ENCODE measurements at places on chromosomes 6 and 20.

DNA sequence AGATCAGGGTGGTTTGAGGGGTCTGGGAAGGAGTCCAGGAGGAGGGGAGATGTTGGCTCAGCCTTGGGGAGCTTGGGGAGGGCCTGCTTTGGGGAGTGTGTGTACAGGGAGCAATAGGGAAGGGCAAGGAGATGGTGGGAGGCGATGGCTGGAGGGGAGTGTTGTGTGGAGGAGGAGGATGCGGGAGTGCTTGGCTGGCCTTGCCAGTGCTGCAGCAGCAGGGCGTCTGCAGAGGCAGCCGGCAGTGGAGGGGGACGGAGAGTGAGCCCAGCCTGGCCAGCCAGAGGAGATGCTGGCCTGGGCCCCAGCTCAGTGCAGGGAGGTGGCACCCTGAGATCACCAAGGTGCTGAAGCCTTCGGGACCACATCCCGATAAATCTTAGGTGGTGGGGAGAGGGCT is 3.9 kb downstream of the IP6K3 start:
- DNase-seq, result no peak

DNA sequence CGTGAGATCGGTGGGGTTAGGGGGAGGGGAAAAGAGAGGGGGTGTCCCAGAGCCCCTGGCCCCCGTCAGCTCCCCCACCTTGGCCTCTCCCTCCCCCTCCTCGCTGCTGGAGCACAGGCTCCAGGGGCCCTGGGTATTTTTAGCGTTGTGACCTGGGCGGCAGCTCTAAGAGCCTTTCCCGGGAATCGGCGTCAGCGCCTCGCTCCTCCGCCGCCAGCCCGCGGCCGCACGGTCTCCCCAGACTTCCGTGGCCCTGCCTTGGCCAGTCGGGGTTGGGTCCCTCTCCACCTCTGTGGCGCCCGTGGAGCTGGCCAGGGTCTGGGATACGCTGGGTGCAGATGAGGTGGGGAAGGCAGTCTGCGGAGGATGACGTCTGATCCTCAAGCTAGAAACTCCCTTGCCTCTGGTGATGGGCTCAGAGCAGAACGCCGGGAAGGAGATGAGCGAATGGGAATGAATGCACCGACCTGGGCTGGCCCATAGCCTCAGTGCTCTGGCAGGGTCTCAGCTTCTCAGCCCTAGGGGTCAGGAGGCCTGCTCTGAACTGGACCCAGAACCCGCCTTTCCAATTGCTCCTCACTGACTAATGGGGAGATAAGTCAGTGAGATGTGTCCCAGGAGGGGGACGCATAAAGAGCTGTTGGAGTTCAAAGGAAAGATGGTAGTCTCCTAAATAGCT is 883 bp upstream of the DBNDD2 start:
- DNase-seq, result no peak

DNA sequence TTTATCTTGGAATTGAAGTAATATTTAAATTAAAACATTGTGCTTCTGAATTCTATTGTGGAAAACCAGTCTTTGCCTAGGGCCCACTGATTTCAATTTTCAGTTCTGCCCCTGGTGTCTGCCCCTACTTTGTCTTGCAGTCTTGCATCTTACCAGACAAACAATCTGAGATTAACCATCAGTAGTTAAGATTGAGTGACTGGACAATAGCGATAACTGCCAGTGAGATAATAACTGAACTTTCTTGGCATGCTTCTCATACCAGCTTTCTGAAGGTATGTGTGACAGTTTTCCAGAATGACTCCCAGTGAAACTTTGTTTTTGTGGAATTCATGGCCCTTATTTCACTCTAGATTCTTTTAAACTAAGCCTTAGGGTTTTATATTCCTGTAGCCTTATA is 53.5 kb downstream of the KCNQ5 start:
- DNase-seq, result no peak

DNA sequence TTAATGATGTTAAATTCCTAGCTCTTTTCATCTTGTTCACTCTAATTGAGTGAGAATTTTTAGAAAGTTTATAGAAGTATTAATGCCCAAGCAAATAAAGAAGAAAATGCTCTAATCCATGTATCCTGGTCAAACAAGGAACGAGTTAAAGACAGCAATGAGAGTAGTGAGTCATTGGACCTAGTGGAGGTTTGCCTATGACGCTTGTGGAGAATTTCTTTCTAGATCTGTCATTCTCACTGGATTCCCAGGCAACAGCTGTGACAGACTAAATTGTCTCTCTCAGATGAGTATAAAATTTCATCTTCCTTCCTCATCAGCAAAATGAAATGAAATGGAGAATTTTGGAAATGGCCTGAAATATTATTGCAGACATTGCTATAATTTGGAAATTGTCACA is 127.9 kb downstream of the COL19A1 start:
- DNase-seq, result no peak

- no peak for DNase-seq
Observed at GRCh38 chr6:105515054-105515453, 112.2 kb upstream of the PREP start.

- no peak for DNase-seq
Observed at GRCh38 chr6:162179196-162179951, 548.2 kb downstream of the PRKN start.

GRCh38 chr6:53316142-53316541 is 32.6 kb downstream of the ELOVL5 start:
- DNase-seq, result no peak

DNA sequence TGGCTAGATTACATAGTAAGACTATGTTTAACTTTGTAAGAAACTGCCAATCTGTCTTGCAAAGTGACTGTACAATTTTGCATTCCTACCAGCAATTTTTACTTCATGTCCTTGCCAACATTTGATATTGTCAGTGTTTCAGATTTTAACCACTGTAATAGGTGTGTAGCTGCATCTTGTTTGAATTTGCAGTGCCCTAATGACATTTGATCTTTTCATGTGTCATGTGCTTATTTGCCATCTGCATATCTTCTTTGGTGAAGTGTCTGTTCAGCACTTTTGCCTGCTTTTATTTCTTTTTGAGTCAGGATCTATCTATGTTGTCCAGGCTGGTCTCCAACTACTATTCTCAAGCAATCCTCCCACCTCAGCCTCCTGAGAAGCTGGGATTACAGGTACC is 2.4 kb upstream of the PRPH2 start:
- DNase-seq, result no peak

- no peak for DNase-seq
Observed at GRCh38 chr6:139135578-139136545, 982 bp downstream of the HECA start.

DNA sequence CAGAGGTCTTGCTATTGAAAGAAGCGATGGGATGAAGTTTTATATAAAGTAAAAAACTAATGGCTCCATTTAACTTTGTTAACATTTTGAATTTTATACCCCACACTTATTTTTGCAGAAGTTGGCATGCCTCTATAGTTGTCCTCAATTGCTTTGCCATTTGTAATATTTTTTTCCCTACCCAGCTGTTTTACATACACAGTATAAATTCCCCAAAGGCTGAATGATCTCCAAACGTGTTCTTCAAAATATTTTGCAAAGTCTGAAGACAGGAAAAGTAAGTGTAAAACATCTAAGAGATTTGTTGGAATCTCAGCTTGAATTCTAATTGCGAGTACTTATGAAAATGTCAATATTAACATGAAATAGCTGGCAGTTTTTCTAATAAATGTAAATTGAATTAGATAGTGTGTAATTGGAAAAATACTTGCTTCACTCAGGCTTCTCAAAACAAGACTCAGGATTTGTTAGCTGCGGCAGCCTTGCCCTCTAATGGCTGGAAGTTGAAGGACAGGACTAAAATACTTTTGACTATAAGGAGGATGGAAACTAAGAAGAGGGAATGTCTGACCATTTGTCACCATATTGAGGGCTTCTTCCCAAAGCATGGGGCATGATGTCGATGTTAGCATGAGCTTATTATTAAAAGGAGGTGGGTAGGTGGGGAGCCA is 226.8 kb downstream of the UST start:
- DNase-seq, result no peak

DNA sequence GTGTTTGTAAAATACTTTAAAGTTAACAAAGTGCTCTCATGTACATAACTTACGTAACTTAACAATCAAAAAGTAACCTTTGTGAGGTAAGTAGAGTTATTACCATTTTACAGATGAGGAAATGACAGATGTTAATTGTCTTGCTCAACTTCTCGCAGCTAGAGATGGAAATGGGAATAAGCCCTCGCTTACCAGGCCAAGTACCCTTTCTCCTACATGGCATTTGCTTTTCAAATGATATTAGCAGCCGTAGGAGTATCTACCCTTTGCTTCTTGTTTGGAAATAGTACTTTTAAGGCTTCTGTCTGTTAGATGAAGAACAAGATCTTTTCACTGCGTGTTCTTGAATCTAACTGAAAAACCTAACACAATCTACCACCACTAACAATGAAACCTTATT is 15.5 kb downstream of the STX11 start:
- DNase-seq, result no peak

DNA sequence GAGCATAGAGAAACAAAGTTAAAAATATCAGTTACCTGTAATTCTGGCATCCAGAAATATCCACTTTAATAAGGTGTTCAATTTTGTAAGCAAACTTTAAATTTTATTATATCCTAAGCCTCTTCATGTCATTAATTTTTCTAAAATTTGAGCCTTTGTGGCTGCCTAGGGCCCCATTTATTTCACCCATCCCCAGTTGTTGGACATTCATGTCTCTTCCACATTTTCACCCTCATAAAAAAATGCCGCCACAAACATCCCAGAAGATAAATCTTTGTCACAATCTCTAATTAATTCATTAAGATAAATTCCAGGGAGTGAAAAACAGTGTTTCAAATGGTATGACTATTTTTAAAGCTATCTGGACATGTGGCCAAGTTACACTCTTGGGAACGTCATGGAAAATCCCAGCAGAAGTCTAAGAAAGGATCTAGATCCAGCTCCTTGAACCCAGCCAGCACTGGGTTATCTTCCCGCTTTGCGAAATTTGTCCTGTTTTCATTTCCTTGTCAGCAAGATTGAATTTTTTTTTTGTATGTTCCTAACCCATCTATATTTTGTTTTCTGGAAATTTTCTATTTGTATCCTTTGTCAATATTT is 97.2 kb downstream of the TMEM242 start:
- DNase-seq, result no peak

DNA sequence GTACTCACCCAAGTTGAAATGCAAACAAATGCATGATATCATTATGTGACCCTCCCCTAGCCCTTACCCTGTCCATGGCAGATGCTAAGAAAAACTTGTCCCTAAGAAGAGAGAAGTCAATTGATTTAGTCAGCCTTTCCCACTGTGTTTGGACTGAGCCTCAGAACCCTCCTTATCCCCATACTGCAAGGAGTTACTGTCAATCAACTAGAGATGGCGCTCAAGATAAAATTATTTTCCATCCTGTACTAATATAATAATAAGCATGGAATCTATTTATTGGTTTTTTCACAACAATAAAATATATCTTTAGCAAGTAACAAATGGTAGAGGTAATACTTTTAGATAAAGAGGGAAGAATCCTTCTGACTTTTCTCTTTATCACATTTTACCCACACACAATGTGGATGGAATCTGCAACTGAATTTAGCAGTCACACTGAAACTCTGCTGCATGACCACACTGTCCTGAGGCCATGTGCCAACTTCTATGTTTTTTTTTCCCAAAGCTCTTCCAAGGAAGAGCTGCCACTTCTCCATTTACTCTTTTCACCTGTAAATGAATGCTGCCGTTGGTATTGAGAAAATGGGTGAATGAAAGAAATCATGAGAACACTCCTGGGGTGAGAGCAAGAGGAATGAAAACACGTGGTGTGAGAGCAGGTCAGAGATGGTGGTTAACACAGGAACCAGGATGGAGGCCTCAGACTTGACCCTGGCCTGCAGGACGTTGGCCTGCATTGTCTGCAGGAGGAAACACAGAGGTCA is 10.5 kb downstream of the NT5E start:
- DNase-seq, result no peak

DNA sequence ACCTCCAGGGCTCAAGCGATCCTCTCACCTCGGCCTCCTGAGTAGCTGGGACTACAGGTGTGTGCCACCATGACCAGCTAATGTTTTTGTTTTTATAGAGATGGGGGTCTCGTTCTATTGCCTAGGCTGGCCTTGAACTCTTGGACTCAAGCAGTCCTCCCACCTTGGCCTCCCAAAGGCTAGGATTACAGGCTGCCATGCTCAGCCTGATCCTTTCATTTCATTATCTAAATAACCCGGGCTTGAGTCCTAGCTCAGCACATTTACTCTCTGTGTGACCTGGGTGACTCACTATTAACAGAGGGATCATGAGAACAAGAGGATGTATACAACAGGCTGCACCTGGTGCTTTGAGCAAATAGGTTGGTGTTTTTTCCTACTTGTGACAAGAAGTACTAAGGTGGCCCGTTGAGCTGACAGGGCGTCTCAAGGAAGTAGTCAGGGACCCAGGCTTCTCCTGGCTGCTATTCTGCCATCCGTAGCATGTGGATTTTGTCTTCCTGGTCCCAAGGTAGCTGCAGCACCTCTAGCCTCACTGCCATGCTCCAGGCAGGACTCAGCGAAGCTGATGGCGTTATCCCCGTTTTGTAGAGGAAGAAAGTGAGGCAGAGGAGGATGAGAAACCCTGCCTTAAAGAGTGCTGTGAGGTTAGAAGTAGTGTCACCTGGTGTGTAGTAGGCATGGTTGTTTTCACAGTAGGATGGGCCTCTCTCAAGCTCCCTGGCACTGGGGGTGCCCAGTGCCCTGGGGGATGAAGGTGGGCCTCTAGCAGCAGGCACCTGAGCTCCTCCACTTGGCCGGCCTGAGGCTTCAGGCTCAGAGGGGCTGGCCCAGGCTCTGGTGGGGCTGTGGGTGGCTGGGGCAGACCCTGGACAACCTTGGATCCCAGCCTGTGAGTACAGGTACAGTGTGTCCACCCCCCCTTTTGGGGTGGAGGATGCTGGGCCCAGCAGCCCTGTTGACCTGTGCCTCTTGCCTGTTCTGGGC is 62.4 kb downstream of the ADNP start:
- DNase-seq, result no peak

GRCh38 chr6:25042984-25043725 is 107.4 kb upstream of the RIPOR2 start:
- no peak for DNase-seq

GRCh38 chr6:122792766-122793165 is 3.7 kb downstream of the SMPDL3A start:
- no peak for DNase-seq

Data from chondrocyte (in vitro differentiated cells).